ENCODE measurements at places on chromosomes 11 and 22. TPM values are rescaled to one million over a fixed set of nuclear protein-coding genes. Genes with fewer than 3 reads are reported as not detected.

Gene GAL3ST1
- polyA plus RNA-seq: 52.7 TPM

Gene PATE2
- polyA plus RNA-seq: 0.23 TPM

Gene WNT11
- 2.5 TPM for polyA plus RNA-seq

Gene PTH
- polyA plus RNA-seq: not detected

Gene CHADL
- 36.7 TPM for polyA plus RNA-seq

Gene CARD16
- 1.1 TPM for polyA plus RNA-seq

Gene CST6
- polyA plus RNA-seq: not detected

Gene C11orf54
- 38.7 TPM for polyA plus RNA-seq

Gene MUC15
- polyA plus RNA-seq: not detected

Gene GDPD5
- 48.4 TPM for polyA plus RNA-seq

Gene POTEH
- polyA plus RNA-seq: not detected

Gene PATZ1
- 62.5 TPM for polyA plus RNA-seq

Gene ALDH3B2
- polyA plus RNA-seq: not detected

Gene RIMBP3B
- not detected for polyA plus RNA-seq

Gene TENM4
- 24.8 TPM for polyA plus RNA-seq

Gene C11orf65
- polyA plus RNA-seq: 0.84 TPM

Gene CRYBB1
- polyA plus RNA-seq: 3.2 TPM

Gene OR52I2
- not detected for polyA plus RNA-seq

Gene SBF1
- 116 TPM for polyA plus RNA-seq

Gene HRAS
- 147 TPM for polyA plus RNA-seq

Gene SCUBE1
- 9.3 TPM for polyA plus RNA-seq

Gene NCF4
- 3.6 TPM for polyA plus RNA-seq

Gene TIMP3
- 231 TPM for polyA plus RNA-seq

Gene LMO2
- polyA plus RNA-seq: 60.0 TPM

Gene MAJIN
- 0.42 TPM for polyA plus RNA-seq

Gene VSIG2
- 1.2 TPM for polyA plus RNA-seq

Gene TP53AIP1
- polyA plus RNA-seq: 1.4 TPM

Gene PANX3
- polyA plus RNA-seq: not detected

Gene SMTNL1
- polyA plus RNA-seq: 0.93 TPM

Gene YPEL4
- 7.6 TPM for polyA plus RNA-seq

Gene MMP27
- not detected for polyA plus RNA-seq

Gene LYVE1
- polyA plus RNA-seq: 17.8 TPM

Gene HDHD5
- 41.7 TPM for polyA plus RNA-seq

Gene RIC3
- 55.7 TPM for polyA plus RNA-seq

Gene BEST1
- polyA plus RNA-seq: 21.0 TPM

Gene SAC3D1
- polyA plus RNA-seq: 18.0 TPM

Gene GPR83
- 3.6 TPM for polyA plus RNA-seq

Gene TMPRSS4
- polyA plus RNA-seq: 0.26 TPM

Gene TREH
- 1.5 TPM for polyA plus RNA-seq

Gene ZNRF3
- 13.0 TPM for polyA plus RNA-seq

Gene APOBEC3H
- polyA plus RNA-seq: 0.41 TPM

Gene OR51B2
- not detected for polyA plus RNA-seq

Gene MS4A1
- 0.21 TPM for polyA plus RNA-seq

Gene UPK3A
- polyA plus RNA-seq: not detected

Gene ANKRD13D
- polyA plus RNA-seq: 77.3 TPM

Gene LGR4
- 27.7 TPM for polyA plus RNA-seq

Gene KCNJ5
- polyA plus RNA-seq: 2.7 TPM

Gene PRR14L
- 20.5 TPM for polyA plus RNA-seq

Gene F2
- 0.29 TPM for polyA plus RNA-seq

Data from spinal cord (tissue), 10 donors.